Left colon (tissue), 2 donors: ENCODE measurements at places on chromosomes 3 and 15.
A peak's percentile ranks its signal among the peaks of the same experiment; 100 is the strongest.

- DNase-seq = no peak
These were observed 288.9 kb downstream of the UBE2E2 start for GRCh38 chr3:23492057-23492456.

DNA sequence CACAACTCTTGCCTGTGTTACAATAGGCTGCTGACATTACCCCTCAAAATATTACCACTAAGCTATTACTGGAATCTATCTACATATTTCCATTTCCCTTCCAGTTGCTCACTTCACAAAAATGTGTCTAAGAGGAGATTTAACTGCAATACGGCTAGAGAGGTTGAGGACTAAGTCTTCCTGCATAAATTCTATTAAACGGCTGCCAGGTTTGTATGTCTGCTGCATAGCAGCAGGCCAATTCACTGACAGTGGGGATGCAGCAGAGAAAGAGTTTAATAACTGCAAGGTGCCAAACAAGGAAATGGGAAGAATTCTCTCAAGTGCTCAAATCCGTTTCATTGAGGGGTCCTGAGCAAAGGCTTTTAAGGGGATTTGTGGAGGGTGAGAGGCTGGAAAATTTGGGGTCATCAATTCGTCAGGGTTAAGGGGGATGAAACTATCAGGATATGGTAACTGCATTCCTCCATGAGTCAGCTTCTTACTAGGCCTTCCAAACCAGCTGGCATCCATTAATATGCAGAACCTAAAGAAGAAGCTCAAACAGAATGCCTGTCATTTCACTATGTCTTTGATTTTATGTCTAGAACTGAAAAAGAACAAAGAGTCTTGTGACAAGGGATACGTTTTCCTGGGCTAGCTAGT lies 675.6 kb downstream of the TBL1XR1 start:
- no peak for DNase-seq

DNA sequence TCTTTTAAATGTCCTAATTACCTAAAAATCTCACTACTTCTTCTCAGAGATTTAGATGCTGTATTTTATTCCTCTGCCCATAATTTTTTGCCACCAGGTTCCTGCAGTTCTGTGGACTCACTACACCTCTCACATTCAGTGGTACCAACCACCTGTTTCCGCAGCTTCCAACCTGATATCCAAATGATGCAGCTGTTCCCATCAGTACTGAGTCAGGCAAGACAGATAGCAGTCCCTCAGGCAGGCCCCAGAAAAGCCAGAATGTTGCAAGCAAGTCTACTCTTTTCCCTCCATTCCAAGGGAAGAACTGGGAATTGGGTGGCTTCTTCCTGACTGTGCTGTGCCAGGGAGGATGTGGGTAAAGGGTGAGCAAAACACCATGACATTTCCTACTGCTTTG lies 39.0 kb downstream of the MNS1 start:
- DNase-seq = no peak

DNA sequence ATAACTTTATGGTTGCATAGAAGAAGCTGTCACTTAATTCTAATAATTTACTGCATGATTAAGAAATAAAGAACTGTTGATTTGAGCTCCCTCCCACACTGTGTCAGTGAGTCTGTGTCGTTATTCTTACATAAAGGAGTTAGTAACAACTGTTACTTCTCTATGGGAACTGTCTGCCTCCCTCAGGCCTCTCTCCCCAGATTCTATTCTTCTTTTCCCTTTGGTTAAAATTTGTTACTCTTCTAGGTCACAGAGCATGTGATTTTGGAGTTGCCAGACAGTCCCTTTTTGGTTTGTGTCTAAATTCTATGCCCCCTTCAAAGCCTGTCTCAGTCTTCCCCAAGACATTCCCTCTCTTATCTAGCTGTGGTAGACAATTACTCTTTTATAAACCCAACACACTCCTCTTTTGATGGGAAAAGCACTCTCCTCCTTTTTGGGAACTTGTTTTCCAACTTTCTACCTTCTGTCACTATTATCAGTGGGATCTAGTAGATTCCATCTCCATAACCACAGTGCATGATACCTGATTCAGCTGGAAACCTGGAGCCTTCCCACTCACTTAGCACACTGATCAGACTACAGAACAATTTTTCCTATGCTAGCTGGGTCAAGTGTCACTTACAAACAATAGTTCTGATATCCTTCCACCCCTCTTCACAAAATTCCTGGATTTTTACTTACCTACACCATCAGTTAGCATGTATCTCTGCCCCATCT lies 422.1 kb upstream of the TGFBR2 start:
- DNase-seq = no peak

DNA sequence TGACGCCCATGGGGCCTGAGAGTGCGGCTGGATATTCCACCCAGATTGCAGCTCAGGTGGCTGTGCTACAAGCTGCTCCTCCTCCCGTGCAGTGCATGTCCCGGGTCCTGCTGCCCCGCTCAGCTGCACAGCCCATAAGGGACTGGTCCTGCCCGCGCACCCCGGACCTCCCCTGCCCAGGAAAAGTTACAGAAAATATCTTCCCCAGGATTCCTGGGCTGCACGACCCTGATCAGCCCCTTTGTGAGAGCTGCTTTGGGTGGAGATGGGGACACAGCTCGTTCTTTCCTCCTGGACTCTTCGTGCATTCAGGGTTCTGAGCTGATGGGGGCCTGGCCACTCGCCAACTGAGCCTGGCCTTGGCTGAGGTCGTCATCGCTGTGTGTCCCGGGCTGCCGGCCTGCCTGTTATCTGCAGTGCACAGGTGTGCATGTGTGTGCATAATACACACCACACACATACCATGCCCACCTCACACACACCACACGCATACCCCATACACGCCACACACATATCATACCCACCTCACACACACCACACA lies 28.8 kb downstream of the APBA2 start:
- no peak for DNase-seq

- DNase-seq = no peak
These were observed 4.1 kb upstream of the GCSAM start for GRCh38 chr3:112136959-112137693.

DNA sequence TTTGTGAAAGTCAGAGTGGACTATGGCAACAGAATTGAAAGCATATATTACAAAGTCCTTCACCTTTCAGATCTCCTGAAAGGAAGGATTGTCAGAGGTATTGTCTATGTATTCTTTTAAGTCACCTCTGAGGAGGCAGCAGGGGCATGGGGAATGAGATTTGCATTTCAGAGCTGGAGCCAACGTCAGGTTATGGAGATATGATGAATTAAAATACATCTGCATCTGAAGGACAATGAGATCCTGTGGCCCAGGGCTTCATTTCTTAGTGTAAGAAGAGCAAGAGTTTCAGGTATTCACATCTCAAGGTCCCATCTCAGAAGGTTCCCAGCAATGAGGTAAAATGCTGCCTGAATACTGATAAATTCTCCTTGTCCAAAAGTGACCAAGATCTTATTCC lies 695.8 kb downstream of the TUSC7 start:
- DNase-seq = no peak

GRCh38 chr3:179563271-179563783 lies 601 bp downstream of the ACTL6A start:
- peak; percentile 64 for DNase-seq
